ENCODE measurements at places on chromosomes 3 and 15.
A peak's percentile ranks its signal among the peaks of the same experiment; 100 is the strongest.

DNA sequence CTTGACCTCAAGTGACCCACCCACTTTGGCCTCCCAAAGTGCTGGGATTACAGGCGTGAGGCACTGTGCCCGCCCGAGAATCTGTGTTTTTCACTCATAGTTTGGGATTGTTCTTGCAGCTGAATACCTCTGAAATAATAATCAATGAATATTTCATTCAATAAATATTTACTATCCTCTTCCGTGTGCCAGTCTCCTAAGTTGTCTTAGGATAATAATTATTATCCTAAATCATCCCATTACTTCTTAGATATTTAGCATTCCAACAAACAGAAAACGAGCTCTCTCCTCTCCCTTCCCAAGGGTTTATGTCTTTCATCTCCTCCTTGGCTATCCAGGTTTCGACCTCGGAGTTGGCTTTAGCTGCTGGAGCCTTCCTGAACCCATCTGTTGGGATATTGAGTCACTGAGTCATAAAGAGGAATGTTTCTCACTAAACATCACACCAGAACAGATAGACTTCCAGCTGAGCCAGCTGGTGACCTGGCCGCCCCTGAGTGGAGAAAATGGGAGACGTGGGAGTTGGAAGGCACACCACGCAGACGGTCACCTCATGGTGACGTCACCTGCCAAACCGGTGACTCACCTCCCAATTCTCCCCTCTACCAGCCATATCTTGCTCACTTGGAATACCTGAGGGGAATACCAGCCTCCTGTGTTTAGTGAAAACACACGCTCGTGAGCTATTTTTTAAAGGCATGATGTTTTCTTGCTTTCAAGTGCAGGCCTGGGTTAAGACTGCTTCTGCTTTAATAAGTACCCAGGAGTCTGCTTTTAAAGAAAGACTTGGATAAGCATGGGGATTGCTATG, 43.9 kb downstream of the BHLHE40 start:
- no peaks in the 10 kb centered on the region for H3K36me3 ChIP-seq
- peak overlapping the region; percentile 69 for H3K27ac ChIP-seq
- H3K4me3 ChIP-seq: no peak overlapping the region
- H3K4me1 ChIP-seq: peaks cover 37% of the 10 kb centered on the region

GRCh38 chr3:15305359-15305844, 27.0 kb downstream of the SH3BP5 start:
- DNase-seq: no peak
- H3K4me3 ChIP-seq: no peak overlapping the region
- no peaks in the 10 kb centered on the region for H3K36me3 ChIP-seq
- no peak overlapping the region for H3K27ac ChIP-seq
- no peaks in the 10 kb centered on the region for H3K27me3 ChIP-seq

DNA sequence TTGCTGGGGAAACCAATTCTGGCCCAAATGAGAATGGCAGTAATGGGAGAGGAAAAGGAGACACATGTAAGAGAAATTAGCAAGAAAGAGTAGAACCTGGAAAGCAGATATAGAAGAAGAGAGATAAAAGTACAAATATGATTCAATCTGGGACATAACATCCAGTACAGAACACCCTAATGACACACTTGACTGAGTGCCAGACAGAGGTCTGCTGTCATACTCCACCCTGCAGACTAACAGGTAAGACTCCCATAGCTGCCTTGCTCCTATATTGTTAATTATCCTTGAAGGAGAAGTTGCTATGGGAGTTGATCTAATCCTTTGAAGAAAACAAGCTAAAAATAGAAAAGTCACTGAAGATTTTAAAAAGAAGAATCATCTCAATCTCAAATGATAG, 21.1 kb downstream of the CCPG1 start:
- peaks cover 4% of the 10 kb centered on the region for H3K4me1 ChIP-seq
- no peaks in the 10 kb centered on the region for H3K27me3 ChIP-seq
- H3K36me3 ChIP-seq: no peaks in the 10 kb centered on the region
- no peak overlapping the region for H3K27ac ChIP-seq

DNA sequence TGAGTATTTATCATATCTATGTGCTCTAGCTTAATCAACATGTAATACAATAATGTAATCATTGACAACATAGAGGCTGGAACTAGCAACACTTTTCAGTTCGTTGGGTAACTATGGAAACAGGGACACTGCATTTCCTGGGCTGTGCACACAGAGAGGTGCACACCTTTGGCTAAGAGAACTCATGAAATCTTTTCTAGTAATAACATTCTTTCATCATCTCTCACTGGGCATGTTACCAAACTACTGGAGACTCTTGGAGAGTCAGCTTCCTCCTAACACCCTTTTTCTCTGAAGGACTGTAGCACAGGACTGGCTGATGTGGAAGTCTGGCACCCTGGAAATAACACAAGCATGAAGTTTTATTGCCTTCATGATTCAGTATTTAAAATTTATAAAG, 135.6 kb downstream of the KCNMB2 start:
- no peaks in the 10 kb centered on the region for H3K4me1 ChIP-seq
- H3K27ac ChIP-seq: no peak overlapping the region
- no peak for DNase-seq
- H3K27me3 ChIP-seq: no peaks in the 10 kb centered on the region
- H3K4me3 ChIP-seq: no peak overlapping the region

DNA sequence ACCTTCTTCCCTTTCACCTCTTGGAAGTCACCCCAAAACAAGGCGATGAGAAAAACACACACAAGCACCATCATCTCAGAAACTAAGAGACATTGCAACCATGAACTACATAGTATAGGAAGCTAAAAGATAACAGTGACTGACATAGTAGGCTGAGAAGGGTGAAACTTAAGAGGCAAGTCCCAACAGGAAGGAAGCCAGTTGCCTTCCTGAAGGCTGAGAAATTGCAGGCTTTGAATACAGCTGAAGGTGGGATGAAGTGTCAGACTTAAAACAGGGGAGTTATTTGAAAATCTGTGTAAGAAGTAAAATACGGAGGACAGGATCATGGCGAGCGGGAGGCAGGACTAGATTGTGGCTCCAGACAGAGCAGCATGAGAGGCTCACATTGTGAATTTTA, 27.8 kb downstream of the SLC27A2 start:
- no peaks in the 10 kb centered on the region for H3K27me3 ChIP-seq
- no peak overlapping the region for H3K27ac ChIP-seq

- H3K36me3 ChIP-seq: no peaks in the 10 kb centered on the region
- DNase-seq: no peak
- H3K27ac ChIP-seq: no peak overlapping the region
- H3K4me3 ChIP-seq: no peak overlapping the region
- H3K27me3 ChIP-seq: no peaks in the 10 kb centered on the region
Measured at GRCh38 chr3:9290566-9290965, 41.1 kb upstream of the SRGAP3 start.

- DNase-seq: no peak
- H3K4me1 ChIP-seq: no peaks in the 10 kb centered on the region
- no peak within 1 kb of the TSS for H3K27ac ChIP-seq
- H3K4me3 ChIP-seq: no peak within 1 kb of the TSS
- no peaks in the 10 kb centered on the region for H3K27me3 ChIP-seq
- H3K36me3 ChIP-seq: no peaks in the 10 kb centered on the region
Measured at GRCh38 chr15:74748322-74748946, at the start of gene CYP1A2. CYP1A2 (plus strand) TSS chr15:74748845; CDS start chr15:74749739, 894 bp downstream.

- DNase-seq: no peak
- H3K27ac ChIP-seq: no peak overlapping the region
- no peaks in the 10 kb centered on the region for H3K27me3 ChIP-seq
- H3K36me3 ChIP-seq: no peaks in the 10 kb centered on the region
- no peaks in the 10 kb centered on the region for H3K4me1 ChIP-seq
- no peak overlapping the region for H3K4me3 ChIP-seq
Measured at GRCh38 chr3:107441617-107442016, 64.4 kb downstream of the CCDC54 start.

GRCh38 chr3:142853270-142854168, 35.4 kb downstream of the PCOLCE2 start:
- DNase-seq: no peak
- no peaks in the 10 kb centered on the region for H3K36me3 ChIP-seq
- H3K4me3 ChIP-seq: no peak overlapping the region
- no peaks in the 10 kb centered on the region for H3K27me3 ChIP-seq
- no peak overlapping the region for H3K27ac ChIP-seq

GRCh38 chr15:94174399-94174802, 57.0 kb upstream of the MCTP2 start:
- no peak overlapping the region for H3K27ac ChIP-seq
- H3K4me1 ChIP-seq: no peaks in the 10 kb centered on the region
- no peak for DNase-seq
- H3K27me3 ChIP-seq: no peaks in the 10 kb centered on the region

DNA sequence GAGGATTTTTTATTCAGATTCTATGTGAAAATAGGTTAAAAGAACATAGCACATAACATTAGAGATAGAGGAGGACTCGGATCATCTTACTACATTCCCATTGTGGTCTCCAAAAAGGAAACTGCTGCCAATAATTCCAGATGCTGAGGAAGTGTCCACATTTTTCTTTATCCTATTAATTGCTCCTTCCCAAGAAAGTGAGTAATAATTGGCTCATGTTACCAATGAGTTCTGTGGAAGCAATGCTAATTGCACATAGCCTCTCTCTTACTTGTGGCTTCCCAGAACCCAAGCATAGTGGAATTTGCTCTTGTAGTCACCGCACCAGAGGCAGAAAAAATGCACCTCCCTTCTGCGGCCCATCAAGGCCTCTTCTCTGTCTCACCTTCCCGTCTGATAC, 208.4 kb downstream of the PLOD2 start:
- no peaks in the 10 kb centered on the region for H3K36me3 ChIP-seq
- DNase-seq: no peak
- no peak overlapping the region for H3K4me3 ChIP-seq
- no peaks in the 10 kb centered on the region for H3K27me3 ChIP-seq
- no peaks in the 10 kb centered on the region for H3K4me1 ChIP-seq

GRCh38 chr3:27615555-27615954, 106.6 kb downstream of the EOMES start:
- no peak overlapping the region for H3K4me3 ChIP-seq
- H3K4me1 ChIP-seq: no peaks in the 10 kb centered on the region

DNA sequence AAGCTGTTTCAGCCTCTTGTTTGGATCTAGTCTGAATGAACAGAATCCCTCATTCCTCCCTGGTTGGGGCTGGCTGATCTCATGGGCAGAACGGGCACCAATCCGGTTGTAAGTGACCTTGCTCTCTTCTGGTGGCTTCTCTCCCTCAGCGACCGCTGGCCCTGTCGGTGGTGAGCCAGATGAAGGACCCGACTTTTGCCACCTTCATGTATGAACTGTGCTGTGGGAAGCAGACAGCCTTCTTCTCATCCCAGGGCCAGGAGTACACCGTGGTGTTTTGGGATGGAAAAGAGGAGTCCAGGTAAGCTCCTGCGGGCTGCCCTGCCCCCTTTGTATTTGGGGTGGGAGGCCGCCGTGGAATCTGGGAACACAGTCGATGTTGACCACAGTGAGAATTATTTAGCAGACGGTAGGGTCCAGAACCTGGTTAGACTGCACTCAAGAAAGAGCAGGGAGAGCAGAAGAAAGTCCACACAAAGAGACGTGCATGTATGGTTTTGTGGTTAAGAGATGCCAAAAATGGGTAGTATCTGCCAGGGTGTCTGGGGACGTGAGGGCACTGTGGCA, 138.8 kb downstream of the LRRK1 start:
- H3K36me3 ChIP-seq: peaks cover 43% of the 10 kb centered on the region
- no peaks in the 10 kb centered on the region for H3K27me3 ChIP-seq

- no peak overlapping the region for H3K27ac ChIP-seq
- no peaks in the 10 kb centered on the region for H3K4me1 ChIP-seq
- H3K36me3 ChIP-seq: no peaks in the 10 kb centered on the region
- no peak for DNase-seq
- no peaks in the 10 kb centered on the region for H3K27me3 ChIP-seq
- H3K4me3 ChIP-seq: no peak overlapping the region
Measured at GRCh38 chr3:163518065-163518464, 1560.2 kb downstream of the SI start.

- no peak overlapping the region for H3K4me3 ChIP-seq
- no peaks in the 10 kb centered on the region for H3K27me3 ChIP-seq
- no peaks in the 10 kb centered on the region for H3K4me1 ChIP-seq
- no peak for DNase-seq
- H3K36me3 ChIP-seq: no peaks in the 10 kb centered on the region
Measured at GRCh38 chr15:55530861-55531313, 22.9 kb upstream of the DNAAF4 start.

- H3K27me3 ChIP-seq: no peaks in the 10 kb centered on the region
- no peak overlapping the region for H3K4me3 ChIP-seq
- DNase-seq: no peak
- H3K36me3 ChIP-seq: no peaks in the 10 kb centered on the region
Measured at GRCh38 chr3:188124184-188124583, 29.8 kb upstream of the LPP start.

DNA sequence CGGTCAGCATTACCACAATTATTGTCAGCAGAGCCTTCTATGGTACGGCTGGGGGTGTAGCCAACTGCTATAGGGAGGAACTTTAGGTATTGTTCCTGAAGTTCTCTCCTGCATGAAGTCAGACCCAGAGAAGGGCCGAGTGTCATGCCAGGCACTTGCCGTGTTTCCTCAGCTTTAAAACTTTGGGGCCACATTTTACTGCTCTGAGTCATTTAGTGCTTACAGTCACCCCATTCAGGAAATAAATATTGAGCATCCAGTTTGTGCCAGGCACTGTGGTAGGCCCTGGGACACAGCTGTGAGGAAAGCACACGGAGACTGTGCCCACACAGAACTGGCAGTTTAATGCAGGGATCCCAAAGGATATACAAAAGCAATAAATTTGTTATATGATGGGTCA, 54.5 kb upstream of the APEH start:
- H3K36me3 ChIP-seq: no peaks in the 10 kb centered on the region
- H3K4me1 ChIP-seq: no peaks in the 10 kb centered on the region
- no peak overlapping the region for H3K4me3 ChIP-seq
- no peak for DNase-seq

DNA sequence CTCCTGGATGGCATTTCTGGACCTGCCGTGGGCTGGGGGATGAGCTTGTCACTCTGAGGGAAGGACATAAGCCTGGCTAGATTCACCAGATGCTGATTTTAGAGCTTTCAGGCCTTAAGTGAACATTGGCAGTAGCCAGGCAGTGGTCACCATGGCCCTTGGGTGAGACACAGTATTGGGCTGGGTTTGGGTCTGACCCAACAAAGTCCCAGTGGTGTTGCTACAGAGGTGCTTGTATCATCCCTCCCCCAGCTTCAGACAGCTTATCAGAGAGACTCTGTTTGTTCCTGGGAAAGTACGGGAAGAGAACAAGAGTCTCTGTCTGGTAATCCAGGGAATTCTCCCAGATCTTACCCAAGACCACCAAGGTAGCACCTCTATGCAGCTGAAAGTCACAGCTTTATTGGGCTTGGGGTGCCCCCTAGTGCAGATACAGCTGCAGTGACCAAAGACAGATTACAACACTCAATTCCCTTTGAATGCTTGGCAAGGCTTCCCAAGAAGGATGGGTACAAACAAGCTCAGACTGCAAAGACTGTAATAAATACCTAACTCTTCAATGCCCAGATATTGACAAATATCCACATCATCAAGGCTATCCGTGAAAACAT, 9.8 kb upstream of the RUVBL1 start:
- peak; percentile 29 for DNase-seq
- no peaks in the 10 kb centered on the region for H3K27me3 ChIP-seq
- H3K36me3 ChIP-seq: no peaks in the 10 kb centered on the region
- H3K27ac ChIP-seq: no peak overlapping the region
